Activated CD4-positive, alpha-beta T cell treated with anti-CD3 and anti-CD28 coated beads for 1 hour (primary cell): ENCODE measurements at places on chromosomes 1 and 21.

DNA sequence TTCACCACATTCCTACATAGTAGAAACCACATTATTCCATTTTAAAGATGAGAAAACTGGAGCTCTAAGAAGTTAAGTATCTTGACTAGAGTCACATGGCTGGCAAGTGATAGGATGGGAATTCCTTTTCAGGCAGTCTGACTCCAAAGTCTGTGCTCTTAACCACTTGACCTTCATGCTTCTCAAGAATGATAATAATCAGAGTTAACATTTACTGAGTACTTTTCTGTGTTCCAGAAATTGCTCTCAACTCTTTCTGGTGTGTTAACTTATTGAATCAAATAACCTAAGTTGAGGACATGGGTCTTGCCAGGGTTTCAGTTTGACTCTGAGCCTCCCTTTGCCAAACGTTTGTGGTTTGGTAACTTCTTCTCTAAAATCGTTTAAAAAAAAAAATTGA lies 169.4 kb downstream of the RASAL2 start:
- DNase-seq: no peak

DNA sequence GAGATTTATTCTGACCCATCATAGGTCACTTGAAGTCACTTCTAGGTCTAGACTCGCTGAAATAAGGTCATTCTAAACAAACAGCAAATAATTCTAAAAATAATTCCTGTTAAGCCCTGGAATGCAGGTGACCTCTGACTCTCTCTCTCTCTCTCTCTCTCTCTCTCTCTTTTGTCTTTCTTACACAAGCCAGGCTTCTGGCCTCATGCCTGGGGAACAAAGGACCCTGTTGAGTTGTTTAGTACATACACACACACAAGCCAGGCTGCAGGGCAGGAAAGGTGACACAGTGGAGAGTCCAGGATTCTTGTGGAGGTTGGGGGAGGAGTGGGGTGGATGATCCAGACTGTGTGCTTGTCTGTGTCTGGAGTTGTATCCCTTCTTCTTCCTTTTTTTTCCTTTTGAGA lies 4.0 kb upstream of the MEX3A start:
- DNase-seq: no peak

GRCh38 chr1:6106321-6106731 lies 60.6 kb downstream of the KCNAB2 start:
- no peak for DNase-seq

DNA sequence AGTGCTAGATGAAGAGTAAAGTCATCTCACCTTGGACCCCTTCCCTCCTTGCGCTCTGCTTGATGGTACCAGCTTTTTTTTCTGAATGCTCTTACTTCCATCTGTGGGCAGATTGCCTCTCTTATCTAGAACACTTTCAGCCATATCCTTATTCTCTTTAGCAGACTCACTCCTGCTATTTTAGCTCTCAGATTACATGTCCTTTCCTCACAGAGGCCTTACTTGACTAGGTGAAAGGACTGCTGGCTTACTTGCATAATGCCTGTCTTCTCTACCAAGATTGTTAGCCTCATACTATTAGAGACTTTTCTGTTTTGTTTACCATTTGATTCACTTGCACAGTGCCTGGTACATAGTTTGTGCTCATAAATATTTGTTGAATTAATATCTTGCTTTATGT lies 9.3 kb downstream of the IFI44 start:
- DNase-seq: no peak

DNA sequence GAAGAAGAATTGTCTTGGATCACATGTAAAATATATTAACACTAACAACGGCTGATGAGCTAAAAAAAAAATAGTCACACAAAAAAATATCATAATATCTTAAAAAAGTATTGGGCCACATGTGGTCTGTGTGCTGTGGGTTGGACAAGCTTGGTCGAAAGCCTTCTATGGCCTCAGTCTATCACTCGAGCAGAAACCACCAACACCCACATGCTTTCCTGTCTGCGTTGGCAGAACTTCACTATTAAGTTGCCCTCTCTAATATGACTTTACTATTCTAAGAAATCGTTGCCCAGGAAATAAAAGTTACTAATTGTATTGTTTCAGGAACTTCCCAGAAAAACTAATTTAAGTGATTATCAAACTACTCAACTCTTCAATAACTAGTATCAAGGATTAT lies 28.2 kb upstream of the ETS2 start:
- DNase-seq: no peak

- DNase-seq: no peak
Observed at GRCh38 chr21:15645830-15646229, 84.0 kb upstream of the USP25 start.

DNA sequence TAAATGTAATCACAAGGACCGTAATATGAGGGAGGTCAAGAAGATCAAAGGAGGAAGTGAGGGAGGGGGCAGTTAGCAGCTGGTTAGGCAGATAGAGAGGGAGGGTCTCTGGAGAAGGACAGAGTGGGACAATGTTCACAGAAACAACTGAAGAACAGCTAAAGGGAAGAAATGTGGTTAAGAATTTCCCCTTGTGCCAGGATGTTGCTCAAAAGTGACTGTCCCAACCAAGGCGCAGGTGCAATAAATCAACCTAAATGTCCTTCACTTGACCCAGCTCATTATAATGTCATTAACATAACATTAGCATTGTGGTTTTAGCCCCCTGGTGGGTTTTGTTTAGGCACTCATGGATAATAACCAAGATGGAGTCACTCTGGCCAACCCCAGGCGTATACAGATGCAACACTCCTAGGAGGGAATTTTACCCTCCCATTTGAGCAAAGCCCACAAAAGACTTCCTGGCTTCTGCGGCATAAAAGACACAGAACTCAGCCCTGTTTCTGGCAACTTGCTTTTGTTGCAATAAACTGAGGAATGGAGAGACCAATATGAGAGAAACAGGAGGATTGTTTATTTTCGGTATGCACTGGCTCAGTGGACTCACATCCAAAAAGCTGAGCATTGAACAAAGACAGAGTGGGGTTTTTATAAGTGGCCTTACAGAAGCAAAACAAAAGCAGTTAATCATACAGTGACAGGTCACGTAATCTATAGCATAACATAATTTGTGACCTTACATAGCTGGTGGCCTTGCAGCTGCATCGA lies 7.3 kb upstream of the CA6 start:
- no peak for DNase-seq

GRCh38 chr1:183674886-183675285 lies 21.8 kb upstream of the APOBEC4 start:
- no peak for DNase-seq

- DNase-seq: no peak
Observed at GRCh38 chr1:34851431-34852105, 8.0 kb downstream of the SMIM12 start.

- no peak for DNase-seq
Observed at GRCh38 chr1:163144418-163144817, 58.3 kb downstream of the RGS5 start.

GRCh38 chr1:115314765-115315164 lies 23.3 kb downstream of the NGF start:
- DNase-seq: no peak
